ENCODE measurements at places on chromosomes 13 and 19.

DNA sequence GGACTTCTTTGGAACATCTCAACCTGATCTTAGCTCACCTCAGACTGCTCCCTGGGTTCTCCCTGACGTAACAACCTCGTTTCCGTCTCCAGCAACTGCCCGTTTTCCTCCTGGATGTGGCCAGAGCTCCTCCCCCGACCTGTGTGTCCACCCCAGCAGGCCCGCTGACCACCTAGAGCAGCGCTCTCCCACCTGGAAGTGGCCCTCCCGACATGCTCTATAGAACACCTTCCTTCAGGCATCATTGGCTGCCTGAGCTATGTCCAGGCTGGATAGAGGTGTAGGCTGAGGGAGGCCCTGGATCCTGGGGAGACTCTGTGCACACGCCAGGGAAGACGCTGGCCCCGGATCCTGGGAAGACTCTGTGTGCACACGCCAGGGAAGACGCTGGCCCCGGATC, 81.3 kb downstream of the TEX29 start:
- no peak for DNase-seq

- no peak for DNase-seq
Measured at GRCh38 chr13:102374726-102375125, 27.1 kb downstream of the FGF14 start.

DNA sequence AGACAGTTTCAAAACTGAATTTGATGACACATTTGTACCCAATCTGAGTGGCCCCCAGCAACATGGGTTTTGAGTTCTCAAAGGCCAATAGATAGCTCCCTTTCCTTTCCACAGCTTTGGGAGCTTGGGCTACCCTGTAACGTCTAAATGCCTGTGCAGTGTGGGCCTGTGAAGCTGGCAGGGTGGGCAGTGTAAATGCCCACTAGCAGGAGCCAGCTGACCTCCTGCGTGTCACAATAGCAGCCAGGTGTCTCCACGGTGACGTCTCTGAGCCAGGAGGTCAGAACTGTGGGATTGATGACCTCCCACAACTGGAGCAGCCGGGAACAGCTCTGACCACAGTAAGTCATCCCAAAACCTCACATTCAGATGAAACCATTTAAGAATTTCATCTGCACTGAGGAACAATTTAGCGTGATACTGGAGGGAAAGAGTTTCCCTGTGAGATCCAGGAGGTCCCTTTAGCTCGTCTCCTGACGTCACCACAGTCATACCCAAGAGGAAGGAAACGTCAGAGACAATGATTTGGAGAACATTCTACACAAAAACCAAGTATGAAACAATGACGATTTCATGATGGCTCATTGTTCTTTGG, at the start of gene IPO5:
IPO5 (plus strand) TSS at position 300 of the 595 bp plus-strand sequence. CDS start 23,022 bp downstream, outside the sequence.
- no peak for DNase-seq

DNA sequence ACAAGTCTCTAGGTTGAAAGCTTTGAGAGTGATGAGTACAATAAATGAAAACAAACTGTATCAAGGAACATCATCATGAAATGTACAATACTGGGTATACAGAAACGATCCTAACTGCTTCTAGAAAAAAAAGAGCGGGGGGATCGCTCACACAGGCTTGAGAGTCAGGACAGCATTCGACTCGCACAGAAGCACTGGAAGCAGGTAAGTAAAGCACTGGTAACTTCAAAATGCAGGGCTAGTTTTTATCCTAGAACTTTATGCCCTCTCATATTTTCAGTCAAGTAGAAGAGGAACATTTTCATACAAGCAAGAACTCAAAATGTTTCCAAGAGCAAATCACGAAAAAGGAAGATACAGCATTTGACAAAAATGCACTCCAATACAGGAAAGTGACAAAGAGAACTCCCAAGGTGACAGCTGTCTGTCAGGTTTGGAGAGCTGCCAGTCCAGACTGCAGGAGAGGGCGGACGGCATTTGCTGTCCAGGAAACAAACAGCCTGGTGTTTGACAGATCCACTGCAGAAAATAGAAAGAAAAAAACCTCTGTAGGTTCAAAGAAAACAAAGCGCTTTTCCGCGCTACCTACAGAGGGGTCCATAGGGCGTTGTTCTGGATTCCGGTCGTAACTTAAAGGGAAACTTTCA, 58.2 kb upstream of the XPO4 start:
- no peak for DNase-seq

DNA sequence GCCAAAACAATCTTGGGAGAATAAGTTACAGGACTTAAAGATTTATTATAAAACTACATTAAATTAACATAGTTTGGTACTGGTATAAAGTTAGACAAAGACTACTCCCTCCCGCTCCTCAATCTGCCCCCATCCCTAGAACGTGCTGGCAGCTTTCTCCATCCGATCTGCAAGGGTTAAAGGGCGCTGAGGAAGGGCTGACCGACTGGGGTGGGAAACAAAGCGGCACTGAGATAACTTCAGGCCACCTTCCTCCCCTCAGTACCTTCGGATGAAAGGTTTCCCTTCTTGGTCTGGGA, 790 bp upstream of the SUGT1 start:
- DNase-seq: no peak

All from B cell (primary cell).